ENCODE measurements at places on chromosomes 13 and 19.
A peak's percentile ranks its signal among the peaks of the same experiment; 100 is the strongest.

GRCh38 chr19:13581576-13581975 lies 75.3 kb upstream of the CACNA1A start:
- no peak for DNase-seq

GRCh38 chr13:48624016-48624415 lies 29.7 kb upstream of the CYSLTR2 start:
- DNase-seq, result no peak

- DNase-seq, result peak; percentile 37
Observed at GRCh38 chr13:114017028-114017630, 43.3 kb upstream of the C13orf46 start.

DNA sequence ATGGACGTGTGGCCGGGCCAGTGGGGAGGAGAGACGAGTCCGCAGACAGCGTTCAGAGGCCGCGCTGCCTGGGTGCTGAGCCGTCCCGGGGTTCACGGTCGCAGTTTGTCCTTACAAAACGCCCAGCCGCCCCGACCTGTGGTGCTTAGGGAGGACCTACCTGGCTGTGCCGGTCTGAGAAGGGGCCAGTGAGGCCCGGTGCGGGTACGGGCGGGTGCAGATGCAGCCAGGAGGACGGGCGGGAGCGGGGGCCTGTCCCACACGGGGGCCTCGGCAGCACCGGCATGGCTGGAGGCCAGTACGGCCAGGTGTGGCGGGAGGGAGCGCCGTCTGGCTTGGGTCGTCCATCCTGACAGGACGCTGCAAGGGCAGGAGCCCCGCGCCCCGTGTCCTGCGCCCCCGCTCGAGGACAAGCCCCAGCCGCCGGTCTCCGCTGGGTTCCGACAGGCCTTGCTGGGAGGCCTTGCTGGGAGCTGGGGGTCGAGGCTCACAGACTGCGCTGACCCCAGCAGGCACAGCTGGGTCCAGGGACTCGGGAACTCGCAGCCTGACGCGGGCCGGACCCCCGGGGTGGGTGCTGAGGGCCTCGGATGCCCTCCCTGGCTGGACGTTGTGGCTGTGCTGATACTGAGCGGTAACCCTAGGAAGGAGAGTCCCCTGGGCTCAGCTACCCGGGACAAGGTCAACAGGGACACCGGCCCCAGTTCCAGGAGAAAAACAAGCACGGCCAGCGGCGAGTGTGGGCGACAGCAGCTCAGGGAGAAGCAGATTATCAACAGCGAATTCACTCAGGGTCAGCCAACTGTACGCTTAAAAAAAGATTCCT lies 5.3 kb upstream of the PROZ start:
- no peak for DNase-seq

DNA sequence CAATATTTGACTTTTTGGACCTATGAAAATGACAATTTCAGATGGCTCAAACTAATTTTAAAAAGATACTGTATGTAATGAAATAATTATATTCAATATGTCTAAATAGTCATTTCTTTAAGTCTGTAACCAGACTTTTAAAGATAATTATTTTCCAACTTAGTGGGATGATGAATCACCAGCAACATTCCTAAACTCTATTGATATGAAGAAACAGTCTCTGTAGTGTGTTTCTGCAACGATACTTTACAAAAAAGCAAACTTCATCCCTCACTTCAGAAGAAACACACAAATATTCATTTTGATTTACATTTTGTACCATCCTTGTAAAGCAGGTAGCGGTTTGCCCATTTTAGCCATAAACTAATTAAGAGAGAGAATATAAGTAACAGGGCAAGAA lies 417.4 kb downstream of the EFNB2 start:
- DNase-seq, result no peak

DNA sequence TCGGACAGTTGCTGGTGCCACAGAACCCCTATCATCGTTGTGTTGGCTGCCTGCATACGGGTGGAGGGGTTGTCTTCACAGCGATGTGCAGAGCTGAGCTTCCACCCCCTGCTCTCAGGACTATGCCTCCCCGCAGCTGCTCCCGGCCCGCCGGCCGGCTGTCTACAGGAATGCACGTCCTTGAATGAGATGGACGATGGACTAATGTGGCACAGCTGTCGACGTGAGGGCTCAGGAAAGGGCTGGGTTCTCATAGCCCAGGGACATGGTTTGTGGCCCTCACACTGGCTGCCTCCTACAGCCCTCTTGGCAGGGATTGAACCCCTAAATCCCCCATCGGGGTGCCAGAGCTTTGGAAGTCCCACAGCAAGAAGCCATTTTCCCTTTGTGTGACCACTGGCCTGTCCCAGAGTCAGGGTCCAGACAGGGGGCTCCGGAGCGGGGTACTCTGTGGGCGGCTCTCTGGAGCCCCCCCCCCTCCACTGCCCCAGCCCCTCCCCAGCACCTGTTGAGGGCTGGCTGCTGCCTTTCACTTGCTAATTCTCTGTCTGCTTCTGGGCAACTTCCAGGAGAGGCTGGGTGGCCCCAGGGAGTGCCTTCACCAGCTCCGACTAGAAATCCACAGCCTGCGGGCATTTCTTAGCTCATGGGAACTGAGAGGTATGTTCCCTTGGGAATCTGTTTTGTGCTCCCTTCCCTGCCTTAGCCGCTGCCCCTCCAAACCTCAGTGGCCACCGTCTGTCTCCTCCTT lies 40.2 kb downstream of the TSSK6 start:
- no peak for DNase-seq

DNA sequence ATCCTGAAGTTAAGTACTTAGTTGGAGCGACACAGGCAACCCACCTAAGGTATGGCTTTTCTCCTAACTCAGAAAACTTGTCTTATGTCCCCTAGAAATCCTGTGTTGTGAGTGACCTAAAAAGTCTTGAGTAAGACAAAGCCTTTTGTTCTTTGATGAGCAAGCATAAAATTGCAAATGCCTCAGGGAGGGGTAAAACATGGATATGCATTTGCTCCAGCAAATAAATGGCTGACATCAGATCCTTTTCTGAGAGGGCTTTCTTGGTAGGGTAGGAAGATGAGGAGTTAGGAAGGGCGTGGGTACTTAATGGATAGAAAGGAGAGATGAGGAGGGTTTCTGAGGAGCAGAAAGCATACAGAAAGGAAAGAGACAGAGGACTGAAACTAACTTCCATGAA lies 163.7 kb downstream of the IER2 start:
- DNase-seq, result no peak

GRCh38 chr13:62879071-62879470 lies 1463.4 kb upstream of the PCDH20 start:
- DNase-seq, result peak; percentile 80

GRCh38 chr19:41323430-41324125 lies 13.6 kb downstream of the CCDC97 start:
- DNase-seq, result peak; percentile 99

DNA sequence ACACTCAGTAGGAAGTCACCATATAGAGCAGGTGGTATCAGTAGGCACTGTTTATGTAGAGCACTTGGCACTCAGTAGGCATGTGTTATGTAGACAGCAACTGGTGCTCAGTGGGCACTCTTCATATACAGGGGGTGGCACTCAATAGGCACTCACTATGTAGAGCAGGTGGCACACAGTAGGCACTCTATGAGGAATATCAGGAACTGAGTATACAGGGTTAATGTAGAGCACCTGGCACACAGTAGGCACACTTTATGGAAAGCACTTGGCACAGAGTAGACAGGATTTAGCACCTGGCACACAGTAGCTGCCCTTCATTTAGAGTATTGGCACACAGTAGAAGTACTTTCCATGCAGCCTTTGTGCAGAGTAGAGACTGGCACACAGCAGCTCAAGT lies 1.1 kb upstream of the CYP4F3 start:
- no peak for DNase-seq

DNA sequence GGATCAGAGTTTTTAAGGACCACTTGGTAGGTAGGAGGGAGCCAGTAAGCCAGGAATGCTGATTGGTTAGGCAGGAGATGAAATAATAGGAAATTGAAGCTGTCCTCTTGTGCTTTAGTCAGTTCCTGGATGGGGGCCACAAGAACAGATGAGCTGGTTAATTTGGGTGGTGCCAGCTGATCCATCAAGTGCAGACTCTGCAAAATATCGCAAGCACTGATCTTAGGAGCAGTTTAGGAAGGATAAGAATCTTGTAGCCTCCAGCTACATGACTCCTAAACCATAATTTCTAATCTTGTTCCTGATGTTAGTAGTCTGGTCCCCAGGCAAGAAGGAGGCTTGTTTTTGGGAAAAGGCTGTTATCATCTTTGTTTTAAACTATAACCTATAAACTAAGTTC lies 117.9 kb upstream of the GPR12 start:
- DNase-seq, result no peak

DNA sequence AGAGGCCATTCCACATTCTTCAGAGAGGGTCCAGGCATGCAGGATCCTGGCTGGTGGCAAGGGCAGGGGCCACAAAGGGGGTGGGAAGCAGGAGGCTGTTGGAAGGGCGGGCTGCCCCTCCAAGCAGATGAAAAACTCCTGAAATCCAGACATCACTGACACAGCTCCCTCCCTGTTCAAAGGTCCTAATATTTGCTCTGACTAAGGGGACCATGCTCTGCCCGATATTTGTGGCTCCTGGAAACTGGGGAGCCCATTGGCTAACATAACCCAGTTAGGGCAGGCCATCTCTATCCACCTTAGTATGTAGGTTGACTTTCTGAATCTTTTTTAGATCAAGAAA lies 3.3 kb upstream of the CDX2 start:
- no peak for DNase-seq

GRCh38 chr19:21680671-21681070 lies 86.7 kb downstream of the ZNF100 start:
- DNase-seq, result no peak

DNA sequence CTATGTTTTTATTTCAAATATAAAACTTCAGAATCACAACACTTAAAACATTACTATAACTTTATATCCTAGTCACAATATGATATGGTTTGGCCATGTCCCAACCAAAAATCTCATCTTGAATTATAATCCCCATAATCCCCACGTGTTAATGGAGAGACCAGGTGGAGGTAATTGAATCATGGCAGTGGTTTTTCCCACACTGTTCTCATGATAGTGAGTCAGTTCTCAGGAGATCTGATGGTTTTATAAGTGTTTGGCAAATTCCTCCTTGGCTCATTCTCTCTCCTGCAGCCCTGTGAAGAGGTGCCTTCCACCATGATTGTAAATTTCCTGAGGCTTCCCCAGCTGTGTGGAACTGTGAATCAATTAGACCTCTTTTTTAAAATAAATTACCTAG lies 307.6 kb downstream of the SPRY2 start:
- no peak for DNase-seq

DNA sequence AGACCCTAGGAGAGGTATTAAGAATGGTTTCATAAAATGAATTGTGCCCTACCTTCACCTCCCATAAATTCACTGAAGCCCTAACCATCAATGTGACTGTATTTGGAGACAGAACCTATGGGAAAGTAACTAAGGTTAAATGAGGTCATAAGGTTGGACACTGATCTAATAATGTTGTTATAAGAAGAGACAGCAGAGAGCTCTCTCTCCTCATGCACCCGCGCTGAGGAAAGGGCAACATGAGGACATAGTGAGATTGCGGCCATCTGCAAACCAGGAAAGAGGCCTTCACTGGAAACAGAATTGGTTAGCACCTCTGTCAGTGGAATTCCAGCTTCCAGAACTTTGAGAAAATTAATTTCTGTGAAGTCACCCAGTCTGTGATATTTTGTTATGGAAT lies 1396.1 kb upstream of the MIR17HG start:
- no peak for DNase-seq

GRCh38 chr19:50492303-50493052 lies 15.8 kb upstream of the GARIN5A start:
- no peak for DNase-seq

DNA sequence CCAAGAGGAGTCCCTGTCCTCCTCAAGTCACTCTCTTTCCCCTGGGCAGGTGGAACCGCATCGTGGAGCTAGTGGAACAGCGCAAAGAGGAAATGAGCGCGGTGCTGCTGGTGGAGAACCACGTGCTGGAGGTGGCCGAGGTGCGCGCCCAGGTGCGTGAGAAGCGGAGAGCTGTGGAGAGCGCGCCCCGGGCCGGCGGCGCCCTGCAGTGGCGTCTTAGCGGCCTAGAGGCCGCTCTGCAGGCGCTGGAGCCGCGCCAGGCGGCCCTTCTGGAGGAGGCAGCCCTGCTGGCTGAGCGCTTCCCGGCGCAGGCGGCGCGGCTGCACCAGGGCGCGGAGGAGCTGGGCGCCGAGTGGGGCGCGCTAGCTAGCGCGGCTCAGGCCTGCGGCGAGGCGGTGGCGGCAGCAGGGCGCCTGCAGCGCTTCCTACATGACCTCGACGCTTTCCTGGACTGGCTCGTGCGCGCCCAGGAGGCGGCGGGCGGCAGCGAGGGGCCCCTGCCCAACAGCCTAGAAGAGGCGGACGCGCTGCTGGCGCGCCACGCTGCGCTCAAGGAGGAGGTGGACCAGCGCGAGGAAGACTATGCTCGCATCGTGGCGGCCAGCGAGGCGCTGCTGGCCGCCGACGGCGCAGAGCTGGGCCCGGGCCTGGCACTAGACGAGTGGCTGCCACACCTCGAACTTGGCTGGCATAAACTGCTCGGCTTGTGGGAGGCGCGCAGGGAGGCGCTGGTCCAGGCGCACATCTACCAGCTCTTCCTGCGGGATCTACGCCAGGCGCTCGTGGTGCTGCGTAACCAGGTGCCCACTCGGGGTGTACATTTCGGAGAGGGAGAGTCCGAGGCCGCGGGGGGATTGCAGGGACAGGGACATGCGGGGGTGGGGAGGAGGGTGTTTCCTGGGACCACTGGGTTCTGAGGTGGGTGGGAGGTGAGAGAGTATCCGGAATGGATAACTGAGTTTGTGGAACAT lies 52.8 kb downstream of the SPTBN4 start:
- peak; percentile 43 for DNase-seq

DNA sequence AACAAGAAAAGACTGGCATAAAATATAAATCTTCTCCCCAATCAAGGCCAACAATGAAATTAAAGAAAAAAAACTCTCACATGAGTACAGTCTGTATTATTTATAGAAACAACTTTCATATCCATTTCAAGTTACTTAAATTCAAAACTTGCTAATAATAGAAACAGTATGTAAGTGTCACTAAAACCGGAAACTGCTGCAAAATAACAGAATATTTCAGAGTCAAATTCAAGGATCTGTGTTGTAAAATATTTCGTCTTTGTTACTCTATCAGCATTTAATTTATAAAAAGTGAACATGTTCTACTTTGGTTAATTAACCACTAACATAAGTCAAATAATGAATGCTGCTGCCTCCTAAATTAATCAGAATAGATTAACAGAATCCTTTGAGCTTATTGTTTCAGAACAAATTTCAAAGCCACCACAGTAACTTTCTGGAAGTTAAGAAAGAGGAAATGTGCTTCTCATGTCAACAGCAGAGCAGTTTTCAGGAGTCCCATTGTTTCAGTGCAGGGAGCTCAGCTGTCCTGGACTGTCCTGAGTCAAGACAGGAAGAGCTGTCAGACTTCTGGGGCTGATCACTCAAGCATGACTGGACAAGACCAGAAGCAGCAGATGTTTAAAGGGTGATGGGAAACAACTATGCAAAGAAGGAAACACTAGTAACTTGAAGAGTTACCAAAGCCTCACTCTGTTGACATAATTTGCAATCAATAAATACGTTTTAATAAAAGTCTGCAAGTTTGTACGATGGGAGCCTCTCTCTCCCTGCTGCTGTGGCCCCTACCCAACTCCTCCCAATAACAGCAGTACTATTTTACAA lies 76.9 kb downstream of the FOXO1 start:
- peak; percentile 45 for DNase-seq
